RPMI7951 (cell line): ENCODE measurements at places on chromosomes 3 and 15.

DNA sequence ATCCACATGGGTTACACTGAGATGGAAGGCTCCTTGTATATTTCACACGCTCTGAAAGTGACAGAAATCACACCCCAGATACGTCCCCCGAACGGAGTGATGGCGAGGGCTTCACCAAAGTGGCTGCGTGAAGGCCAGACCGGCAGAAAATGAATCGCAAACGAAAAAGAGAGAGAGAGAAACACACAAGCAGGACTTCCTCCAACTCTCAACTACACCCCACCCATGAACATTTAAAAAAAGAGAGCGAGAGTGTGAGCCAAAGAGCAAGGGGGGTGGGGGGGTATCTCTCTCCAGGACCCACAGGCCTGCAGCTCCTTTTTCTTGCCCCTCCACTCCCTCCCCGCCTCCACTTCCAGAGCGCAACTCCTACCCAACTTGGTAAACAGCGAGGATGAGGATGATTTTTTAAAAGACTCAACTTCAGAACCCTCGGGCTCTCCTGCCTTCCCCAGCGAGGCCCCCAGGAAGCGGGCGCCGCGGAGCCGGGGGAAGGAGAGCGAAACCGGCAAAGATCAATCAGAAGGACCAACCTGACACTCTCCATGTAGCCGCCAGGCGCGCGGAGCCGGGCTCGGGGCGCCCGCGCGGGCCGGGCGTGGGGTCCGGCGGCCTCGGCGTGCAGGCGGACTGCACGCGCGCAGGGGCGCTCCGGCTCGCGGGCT lies 519.1 kb downstream of the FOXP1 start:
- peak; percentile 59 for DNase-seq

DNA sequence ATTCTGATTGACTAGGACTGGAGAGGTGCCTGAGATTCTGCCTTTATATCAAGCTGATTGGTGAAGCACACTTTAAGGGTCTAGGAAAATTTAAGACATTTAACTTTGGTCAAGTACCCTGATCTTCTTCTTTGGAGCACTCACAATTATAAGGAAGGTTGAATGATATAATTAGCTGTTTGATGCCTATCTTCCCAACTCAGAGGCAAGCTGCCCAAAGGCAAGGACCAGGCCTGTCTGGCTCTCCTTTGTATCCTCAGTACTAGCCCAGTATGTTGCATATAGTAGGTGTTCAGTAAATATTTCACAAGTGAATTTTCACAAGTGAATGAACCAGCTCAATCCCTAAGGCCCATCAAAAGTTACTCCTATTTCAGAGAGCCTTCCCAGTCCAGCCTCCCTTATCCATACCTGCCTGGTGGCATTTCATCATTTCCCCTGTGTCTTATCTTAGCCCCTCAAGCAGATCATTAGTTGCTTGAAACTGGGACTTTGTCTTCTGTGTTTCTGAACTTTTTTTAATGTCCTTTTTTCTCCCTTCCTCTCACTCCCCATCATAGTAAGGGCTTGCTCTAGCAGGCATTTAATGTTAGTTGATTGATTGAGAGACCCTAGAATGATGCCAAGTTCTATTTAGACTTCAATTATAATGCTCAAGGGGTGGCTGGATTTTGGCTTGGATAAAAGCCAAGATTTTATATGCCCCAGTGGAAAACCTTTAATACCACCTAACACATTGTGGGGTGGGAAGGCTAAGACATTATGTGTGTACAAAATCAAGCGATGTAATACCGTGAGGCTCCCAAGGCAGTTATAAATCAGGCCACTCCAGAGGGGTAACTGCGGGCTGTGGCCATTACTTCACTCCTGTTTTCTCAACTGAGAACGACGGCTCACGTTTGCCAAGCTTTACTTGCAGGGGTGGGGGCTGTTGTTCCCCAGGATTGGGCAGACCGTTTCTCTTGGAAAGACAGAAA lies 43.2 kb upstream of the BOC start:
- no peak for DNase-seq

DNA sequence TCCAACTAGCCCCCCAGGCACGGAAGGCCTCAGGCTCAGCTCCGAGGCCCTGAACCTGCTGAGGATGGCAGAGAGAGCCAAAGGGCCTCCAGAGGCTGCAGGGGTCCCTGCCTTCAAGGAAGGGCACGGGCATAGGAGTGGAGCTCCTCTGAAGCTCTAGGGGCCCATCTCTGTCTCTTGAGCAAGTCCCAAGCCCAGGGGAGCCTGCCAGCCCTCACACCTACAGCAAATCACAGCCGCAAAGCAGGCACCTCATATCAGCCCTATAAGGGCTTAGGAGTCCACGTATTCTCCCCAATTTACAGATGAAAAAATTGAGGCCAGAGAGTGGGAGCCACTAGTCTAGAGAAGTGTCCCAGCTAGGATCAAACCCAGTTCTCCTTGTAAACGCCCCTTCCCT lies 14.2 kb downstream of the PSTPIP1 start:
- no peak for DNase-seq

- DNase-seq = no peak
Observed at GRCh38 chr15:66075947-66076346, 177.6 kb downstream of the MEGF11 start.

- DNase-seq = no peak
Observed at GRCh38 chr3:194100856-194101390, 35.0 kb upstream of the HES1 start.

GRCh38 chr15:50298340-50298739 lies 32.8 kb upstream of the HDC start:
- no peak for DNase-seq

DNA sequence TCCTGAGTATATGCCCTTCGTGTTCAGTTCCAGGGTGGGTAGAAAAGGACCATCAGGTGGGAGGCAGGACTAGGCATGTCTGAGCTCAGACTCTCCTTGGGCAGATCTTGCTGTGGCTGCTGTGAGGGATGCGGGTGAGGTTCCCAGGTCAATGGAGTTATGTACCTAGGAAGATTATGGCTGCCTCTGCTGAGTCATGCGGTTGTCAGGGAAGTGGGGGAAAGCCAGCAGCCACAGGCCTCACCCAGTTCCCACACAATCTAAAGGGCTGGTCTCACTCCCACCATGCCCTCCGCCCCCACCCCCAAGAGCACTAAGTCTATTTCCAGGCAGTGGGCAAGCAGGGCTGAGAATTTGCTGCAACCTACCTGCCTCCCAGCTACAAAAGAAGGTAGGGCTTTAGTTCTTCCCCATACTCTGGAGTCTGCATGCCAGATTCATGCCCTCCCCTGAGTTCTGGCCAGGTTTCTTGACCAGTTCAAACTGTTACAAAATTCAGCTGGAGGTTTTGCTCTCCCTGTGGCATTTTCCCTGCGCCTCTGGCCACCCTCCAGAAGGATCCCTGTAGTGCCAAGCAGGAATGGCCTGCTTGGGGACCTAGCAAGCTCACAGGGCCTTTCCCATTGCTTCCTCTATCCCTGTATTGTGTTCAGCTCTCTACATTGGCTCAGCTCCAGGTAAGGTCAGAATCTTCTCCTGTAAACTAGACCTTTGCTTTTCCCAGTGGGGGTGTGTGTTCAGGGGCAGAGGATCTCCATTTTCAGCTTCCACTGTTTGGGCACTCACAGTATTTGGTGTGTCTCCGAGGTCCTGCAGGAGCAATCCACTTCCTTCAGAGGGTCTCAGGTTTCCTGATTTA lies 12.7 kb upstream of the TMCO5A start:
- peak; percentile 35 for DNase-seq

GRCh38 chr15:75921732-75922703 lies 18.3 kb downstream of the FBXO22 start:
- DNase-seq = peak; percentile 49
